Activated CD8-positive, alpha-beta memory T cell treated with anti-CD3 and anti-CD28 coated beads for 4 hours (primary cell): ENCODE measurements at places on chromosomes 12 and 14.

GRCh38 chr12:92452763-92453162 lies 250.0 kb upstream of the PLEKHG7 start:
- no peak for DNase-seq

DNA sequence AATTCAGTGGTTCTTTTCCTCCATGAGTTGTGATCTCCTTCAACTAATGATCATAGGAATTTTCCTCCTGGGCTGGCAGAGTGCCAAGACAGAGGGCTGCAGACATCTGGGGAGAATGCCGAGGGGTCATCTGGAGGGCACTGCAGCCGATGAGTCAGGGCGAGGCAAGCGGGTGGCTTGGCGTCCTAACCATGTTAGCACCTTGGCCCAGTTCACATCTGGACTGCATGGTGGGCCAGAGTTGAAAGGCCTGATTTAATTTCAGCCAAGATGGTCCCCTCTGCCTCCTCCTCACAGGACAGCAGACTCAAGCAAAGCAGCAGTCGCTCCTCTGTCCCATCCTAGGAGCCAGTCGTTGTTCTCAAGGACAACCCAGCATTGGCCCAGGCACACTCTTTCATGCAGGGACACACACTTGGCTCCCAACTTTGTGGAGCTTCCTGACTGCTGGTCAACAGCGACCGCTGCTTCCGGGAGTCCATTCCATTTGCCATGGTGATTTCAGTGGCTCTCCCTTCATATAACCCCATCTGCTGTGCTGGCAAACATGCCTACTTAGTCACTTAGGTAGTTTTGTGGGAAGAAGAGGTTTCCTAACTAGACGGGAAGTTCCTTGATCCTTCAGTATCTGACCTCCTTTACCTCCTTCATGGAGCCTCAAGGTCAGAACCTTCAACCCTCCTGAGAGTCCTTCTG lies 161.8 kb downstream of the TTC8 start:
- DNase-seq = no peak

- no peak for DNase-seq
Measured at GRCh38 chr14:87097015-87097414, 896.0 kb downstream of the GALC start.

DNA sequence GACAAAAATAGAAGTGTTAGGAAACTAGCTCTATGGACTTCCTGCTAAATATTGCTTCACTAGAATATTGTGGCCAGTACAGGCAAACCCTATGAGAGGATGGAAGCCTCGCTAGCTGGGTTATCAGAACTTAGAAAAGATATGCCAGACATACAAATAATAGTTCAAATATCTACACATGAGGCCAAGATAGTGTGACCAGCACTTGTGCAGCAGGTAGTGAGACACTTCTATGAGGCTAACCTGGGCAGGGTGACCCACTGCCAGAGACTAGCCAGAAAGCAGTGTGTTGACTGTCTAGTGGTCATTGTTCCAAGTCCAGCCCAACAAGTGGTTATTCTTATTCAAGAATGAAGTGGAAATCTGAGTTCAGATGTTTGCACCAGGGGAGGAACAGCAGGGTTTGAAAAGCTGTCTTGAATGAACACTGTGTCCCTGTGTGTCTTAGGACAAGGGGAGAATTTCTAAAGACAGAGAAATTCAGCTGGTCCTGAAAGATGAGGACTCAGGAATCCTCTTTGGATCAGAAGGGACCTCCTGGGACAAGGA lies 16.3 kb downstream of the TSPAN8 start:
- DNase-seq = no peak

GRCh38 chr14:24081739-24082211 lies 10.4 kb downstream of the CPNE6 start:
- no peak for DNase-seq

DNA sequence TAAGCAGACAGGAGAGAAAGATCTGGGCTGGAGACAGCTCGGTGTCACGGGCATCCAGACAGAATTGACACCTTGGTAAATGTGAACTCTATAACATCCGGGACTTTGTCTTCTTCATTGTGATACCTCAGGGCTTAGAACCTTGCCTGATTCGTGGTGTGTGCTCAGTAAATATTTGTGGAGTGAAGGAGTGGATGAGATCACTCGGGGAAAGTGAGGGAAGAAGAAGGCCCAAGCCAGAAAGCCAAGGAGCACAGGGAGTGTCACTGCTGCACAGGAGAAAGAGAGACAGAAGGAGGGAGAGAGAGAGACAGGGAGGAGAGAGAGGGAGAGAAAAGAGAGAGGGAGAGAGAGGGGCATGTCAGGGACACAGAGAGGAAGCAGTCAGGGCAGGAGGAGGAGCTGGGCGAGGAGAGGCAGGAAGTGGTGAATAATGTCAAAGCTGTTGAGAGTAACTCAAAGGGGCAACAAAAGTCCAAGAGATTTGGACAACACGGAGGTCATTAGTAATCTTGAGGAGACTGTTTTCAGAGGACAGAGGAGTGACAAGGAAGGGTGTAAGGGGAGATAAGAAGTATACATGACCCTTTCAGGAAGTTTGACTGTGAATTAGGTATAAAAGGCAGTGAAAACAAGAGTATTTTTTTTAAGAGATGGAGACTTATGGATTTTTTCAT lies 141.6 kb upstream of the MAX start:
- no peak for DNase-seq

DNA sequence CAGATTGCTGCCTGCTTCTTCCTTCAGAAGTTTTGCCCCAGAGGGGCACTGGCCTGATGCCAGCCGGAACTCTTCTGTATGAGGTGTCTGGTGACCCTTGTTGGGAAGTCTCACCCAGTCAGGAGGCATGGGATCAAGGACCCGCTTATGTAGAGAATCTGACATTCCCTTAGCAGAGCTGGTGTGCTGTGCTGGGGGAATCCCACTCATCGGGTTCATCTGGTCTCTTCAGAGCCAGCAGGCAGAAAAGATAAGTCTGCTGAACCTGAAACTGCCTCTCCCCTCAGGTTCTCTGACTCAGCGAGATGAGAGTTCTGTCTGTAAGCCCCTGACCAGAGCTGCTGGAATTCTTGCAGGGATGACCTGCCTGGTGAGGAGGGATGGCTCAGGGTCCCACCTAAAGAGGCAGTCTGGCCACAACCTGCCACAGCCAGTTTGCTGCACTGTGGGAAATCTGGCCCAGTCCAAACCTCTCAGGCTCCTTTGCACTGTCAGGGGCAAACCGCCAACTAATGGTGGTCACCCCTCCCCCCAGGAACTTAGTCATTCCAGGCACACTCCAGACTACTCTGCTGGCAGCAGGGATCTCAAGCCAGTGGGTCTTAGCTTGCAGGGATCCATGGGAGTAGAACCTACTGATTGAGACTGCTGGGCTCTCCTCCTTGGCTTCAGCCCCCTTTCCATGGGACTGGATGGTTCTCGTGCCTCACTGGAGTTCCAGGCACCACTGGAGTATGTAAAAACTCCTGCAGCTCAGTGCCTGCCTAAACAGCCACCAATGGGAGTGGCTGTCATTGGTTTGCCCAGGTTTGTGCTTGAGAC lies 4.1 kb downstream of the CLEC2D start:
- DNase-seq = no peak
